ENCODE measurements at places on chromosomes 4 and X.

DNA sequence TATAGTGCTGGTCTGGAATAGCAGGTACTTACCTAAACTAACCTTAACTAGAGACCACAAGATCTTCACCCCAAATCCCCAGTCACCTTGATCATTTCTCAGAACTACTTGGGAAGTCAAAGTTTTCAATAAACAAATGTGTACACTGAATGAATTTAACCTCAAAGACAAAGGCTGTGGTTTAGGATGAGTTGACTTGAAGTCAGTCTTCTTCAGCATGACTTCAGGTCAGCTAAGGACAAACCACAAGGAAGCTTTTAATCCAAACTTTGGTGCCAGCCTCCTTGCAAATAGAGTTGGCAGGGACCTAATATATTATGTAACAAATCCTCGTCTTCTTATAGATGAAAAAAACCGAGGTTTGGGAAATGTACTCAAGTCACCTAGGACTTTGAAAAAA is 21.2 kb upstream of the VCX2 start:
- no peak for DNase-seq

- DNase-seq: no peak
Observed at GRCh38 chrX:84219551-84219950, 31.6 kb upstream of the RPS6KA6 start.

- no peak for DNase-seq
Observed at GRCh38 chr4:116070283-116070682, 956.9 kb upstream of the NDST4 start.

- DNase-seq: peak; percentile 93
Observed at GRCh38 chr4:183504064-183504929, 561 bp upstream of the ING2 start.

- no peak for DNase-seq
Observed at GRCh38 chrX:73868916-73869315, 305.9 kb downstream of the CHIC1 start.

GRCh38 chr4:154658680-154659405 is 46.4 kb upstream of the FGG start:
- no peak for DNase-seq

DNA sequence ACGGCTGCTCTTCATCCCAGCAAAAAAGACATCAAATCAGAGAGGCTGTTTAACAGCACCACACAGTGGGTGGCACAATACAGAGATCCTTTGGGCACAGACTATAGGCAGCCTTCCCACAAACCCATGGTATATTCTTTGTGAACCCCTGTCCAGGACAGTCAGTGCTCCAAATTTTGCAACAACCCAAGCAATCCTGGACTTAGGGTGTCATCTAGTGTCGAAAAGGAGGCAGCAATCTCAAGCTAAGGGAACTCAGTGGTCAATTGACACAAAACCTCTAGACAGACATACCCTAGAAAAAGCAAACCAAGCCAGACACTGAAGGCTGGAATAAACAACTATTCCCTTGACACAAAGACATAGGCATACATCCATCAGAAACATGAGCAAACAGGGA is 137.4 kb downstream of the BMP15 start:
- no peak for DNase-seq

GRCh38 chrX:123610915-123611314 is 121.9 kb downstream of the THOC2 start:
- no peak for DNase-seq

- DNase-seq: peak; percentile 1
Observed at GRCh38 chr4:170259631-170260153, 169.9 kb upstream of the AADAT start.

DNA sequence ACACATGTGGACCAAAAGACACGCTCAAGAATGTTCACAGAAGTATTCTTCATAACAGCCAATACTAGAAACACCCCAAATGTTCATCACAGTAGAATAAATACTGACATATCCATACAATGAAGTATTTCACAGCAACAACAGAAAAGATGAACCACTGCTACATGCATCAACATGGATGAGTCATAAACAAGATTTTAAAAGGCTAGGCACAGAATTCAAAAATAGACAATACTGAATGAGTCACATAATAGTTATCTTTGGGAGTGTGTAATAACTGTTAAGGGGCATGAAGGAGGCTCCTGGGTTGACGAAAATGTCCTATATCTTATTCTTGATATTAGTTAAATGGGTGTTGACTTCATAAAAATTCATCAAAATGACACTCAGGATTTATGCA is 43.5 kb downstream of the CLOCK start:
- DNase-seq: no peak

DNA sequence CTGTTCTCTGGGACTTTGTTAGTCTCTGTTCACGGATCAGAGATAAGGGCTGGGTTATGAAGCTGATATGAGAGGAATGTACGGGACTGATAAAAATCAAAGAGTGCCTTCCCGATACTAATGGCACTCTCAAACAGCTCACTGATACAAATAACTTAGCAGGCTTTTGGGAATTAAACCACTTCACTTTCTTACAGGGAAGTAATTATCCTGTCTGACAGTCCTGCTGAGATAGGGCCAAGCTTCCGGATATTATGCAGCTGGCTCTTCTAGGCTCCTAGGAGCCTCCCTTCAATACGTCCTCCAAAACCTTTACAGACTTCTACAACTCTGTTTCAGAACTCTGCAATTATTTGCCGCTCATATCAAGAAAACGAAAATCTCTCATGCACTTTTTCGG is 418.0 kb downstream of the NLGN4X start:
- no peak for DNase-seq

- no peak for DNase-seq
Observed at GRCh38 chr4:1293531-1293941, 3.8 kb downstream of the MAEA start.

DNA sequence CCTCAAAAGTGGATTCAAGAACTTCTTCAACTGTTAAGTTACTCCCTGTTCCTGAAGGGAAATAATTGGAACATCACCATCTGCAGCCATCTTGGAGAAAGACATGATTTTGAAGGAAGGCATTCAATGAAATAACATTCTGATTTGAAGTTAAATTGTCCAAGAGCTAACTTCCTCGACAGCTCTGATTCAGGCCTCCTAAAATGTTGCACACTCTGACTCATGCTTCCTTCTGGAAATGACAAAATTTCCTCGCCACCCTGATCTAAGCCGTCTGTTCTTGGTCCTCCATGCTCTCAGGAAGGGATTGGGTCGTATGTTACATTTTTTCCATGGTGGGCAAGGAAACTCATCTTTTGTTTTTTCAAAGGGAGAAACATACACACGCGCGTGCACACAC is 496.9 kb upstream of the DIPK2B start:
- DNase-seq: peak; percentile 29

DNA sequence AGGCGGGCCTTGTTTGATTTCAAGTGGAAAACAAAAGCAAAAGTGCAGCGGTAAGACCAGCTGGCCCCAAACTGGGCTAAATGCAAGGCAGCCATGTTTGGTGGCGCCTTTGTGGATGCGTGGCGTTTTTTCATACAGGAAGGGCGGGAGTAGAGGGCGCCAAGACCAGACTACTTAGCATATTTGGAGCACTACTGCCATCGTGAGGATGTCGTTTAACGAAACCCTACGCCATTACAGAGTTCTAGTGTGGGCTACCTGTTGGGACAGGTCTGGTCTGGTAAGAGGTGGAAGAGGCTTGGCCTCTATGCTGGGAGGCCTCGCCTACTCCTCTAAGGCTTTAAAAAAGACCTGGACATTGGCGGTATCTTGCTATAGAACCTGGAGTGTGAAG is 230.7 kb upstream of the STK26 start:
- DNase-seq: no peak

DNA sequence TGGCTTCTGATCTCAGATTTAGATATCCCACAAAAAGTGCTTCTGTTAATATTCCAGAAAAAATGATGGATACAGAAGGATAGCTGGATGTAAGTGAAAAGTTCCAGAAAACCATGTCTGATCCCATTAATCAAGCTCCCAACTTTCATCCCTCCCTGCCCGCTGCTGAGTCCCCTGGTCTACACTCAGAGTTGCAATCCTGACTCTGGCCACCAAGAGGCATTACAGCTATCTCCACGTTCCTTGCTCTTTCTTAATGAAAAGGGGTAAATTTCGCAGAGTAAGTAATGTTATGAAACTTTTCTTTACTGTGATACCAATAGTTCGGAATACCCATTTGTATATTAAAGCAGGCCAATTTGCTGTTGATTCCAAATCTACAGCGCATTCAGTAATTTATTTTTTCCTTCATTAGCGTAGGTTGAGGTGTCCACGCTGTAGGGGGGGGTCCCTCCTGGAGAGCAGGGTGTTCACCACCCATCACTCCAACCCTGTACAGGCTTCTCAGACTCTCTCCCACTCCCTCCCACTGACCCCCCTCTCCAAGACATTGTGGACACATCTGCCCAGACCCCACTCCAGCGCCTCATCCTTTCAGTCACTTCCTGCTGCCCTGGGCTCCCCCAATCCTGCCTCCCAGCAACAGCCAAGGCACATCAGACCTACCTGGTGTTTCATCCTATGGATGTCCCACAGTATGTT is 55.1 kb downstream of the RAB40A start:
- DNase-seq: no peak

GRCh38 chr4:99038213-99038612 is 42.7 kb downstream of the METAP1 start:
- no peak for DNase-seq

DNA sequence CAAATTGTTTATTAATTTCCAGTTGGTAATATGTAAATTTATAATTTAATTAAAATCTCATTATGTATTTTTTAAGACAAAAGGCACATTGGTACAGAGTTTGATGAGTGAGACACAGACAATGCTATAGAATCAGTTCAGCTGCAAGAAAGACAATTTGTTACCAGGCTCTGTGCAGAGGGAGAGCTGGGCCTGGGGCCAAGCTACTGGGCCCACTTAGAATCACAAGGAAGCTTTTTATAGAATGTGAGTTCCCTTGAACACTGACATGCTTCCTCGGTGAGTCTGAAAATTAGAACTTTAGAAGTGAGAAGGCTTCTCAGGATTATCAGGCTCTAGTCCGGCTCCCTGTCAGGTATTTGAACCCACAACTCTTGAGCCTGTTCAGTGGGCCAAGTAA is 129.0 kb downstream of the AFF2 start:
- no peak for DNase-seq

DNA sequence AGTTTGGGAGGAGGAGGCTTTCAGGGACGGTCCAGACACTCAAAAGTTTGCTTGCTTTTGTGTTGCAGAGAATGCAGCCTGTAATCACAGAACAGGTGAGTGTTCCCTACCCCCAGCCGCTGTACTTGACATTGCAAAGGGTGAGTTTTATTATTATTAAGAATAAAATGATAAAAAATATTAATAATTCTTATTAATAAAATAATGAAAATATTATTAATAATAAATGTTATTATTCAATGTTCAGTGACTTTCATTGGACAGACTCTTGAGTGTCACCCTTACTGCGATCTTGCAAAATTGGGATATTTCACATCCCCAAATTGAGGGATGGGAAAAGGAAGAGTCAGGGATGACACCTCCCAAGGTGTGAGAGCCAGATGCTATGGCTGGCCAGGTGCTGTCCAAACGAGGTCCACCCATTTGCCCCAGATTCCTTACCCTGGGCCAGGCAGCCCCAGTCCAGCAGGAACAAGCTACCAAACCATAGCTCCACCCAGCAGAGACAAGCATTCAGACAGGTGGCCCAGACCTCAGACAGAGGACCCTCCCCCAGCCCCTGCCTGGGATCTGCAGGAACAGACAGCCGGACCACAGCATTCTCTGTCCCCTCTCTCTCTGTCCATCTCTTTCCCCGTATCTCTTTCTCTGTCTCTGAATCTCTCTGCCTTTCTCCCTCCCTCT is 22.4 kb downstream of the IL3RA start:
- no peak for DNase-seq

- DNase-seq: no peak
Observed at GRCh38 chr4:8580321-8581093, at the start of gene GPR78. Gene GPR78, plus strand, starts transcription at chr4:8580392. Its CDS starts 591 bp downstream, at chr4:8580983.

- DNase-seq: no peak
Observed at GRCh38 chrX:96244955-96245354, 439.7 kb upstream of the DIAPH2 start.

- DNase-seq: peak; percentile 14
Observed at GRCh38 chr4:110516106-110516922, 40.4 kb downstream of the ENPEP start.

DNA sequence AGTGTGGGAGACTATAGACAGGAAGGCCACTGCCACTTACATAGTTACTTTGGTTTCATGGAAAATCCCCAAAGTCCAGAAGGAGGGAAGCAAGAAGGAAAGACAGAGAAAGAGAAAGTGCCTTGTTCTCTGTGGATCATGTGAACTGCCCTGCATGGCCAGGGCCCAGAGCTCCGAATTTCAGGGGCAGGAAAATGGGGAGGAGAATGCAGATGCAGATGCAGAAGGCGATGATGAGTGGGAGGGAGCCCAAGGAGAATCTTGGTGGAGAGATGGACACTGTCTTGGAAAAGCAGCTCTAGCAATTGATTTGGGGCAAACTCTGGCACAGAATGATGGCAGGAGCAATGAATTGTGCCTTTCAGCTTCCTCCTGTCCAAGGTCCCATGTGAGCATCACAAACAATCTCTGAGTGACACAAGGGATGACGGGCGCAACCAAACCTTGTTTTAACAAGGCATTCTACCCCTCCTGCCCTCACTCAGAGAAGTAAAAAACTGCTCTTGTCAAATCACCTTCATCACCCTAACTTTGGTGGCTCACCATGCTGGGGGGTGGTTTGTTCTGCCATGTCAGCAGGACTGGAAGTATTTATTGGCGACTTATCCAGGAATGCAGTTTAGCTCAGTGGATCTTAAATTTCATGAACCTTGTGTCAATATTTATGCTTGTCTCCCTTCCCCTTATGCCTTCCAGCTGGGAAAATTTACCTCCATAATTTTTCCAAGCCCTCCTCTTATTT is 53.5 kb downstream of the TSC22D3 start:
- DNase-seq: no peak

GRCh38 chrX:131704136-131704695 is 160.3 kb downstream of the OR13H1 start:
- DNase-seq: no peak

DNA sequence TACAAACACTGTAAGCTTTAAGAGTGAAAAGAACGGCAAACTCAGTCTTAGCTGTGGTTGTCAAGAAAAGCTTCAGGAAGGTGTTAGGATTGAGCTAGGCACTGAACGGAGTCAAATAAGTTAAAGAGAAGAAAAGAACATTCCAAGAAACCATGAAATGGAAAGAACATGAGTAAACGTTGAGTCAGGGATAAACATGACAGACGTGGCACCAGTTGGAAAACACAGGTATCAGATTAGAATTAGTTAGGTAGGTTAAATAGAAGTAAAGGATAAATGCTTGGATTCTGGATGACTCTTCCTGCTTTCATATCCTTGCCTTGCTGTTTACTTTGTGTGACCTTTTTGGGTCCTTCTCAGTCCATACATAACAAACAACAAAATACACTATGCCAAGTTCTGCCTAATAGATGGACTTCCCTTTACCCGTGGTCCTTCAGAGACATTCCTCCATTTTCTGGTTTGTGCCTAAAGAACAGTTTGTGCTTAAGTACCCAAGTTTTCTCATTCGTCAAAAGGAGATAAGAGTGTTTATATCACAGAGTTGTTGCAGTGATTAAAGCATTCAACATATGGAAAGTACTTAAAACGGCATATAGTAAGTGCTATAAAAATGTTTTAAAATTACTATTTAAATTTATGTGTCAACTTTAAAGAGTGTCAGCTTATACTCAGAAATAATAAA is 446.9 kb downstream of the TMA16 start:
- DNase-seq: no peak

Data from bone marrow (tissue), 2 donors.